ENCODE measurements at places on chromosomes 12 and 14. TPM values are rescaled to one million over a fixed set of nuclear protein-coding genes. Genes with fewer than 3 reads are reported as not detected.

Gene RDH16
- 0.56 TPM for total RNA-seq

Gene SLC16A7
- 31.9 TPM for total RNA-seq

Gene FAM90A1
- 0.13 TPM for total RNA-seq

Gene ATG2B
- 14.0 TPM for total RNA-seq

Gene CHMP4A
- total RNA-seq: 42.5 TPM

Gene SYCP3
- total RNA-seq: not detected

Gene LMO3
- not detected for total RNA-seq

Gene MYH6
- not detected for total RNA-seq

Gene SMCO2
- not detected for total RNA-seq

All from epithelial cell of alveolus of lung (primary cell).